Epithelial cell of proximal tubule (primary cell): ENCODE measurements at places on chromosomes 4 and X. TPM values are rescaled to one million over a fixed set of nuclear protein-coding genes. Genes with fewer than 3 reads are reported as not detected.

DNA sequence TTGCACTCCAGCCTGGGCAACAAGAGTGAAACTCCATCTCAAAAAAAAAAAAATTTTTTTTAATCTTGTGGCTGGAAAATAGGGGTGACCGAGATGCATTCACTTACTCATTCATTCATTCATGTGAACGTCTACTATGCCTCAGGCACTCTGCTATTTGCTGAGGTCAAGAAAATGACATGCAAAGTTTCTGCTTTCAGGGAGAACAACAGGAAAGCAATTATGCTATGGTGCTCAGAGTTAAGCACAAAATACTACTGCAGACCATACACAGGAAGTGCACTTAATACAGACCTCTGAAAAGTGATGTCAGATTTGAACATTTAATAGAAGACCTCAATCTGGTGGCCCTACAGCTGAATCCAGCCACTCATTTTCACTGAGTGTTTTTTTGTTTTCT lies 59.6 kb upstream of the DUSP21 start:
- no peak for DNase-seq

DNA sequence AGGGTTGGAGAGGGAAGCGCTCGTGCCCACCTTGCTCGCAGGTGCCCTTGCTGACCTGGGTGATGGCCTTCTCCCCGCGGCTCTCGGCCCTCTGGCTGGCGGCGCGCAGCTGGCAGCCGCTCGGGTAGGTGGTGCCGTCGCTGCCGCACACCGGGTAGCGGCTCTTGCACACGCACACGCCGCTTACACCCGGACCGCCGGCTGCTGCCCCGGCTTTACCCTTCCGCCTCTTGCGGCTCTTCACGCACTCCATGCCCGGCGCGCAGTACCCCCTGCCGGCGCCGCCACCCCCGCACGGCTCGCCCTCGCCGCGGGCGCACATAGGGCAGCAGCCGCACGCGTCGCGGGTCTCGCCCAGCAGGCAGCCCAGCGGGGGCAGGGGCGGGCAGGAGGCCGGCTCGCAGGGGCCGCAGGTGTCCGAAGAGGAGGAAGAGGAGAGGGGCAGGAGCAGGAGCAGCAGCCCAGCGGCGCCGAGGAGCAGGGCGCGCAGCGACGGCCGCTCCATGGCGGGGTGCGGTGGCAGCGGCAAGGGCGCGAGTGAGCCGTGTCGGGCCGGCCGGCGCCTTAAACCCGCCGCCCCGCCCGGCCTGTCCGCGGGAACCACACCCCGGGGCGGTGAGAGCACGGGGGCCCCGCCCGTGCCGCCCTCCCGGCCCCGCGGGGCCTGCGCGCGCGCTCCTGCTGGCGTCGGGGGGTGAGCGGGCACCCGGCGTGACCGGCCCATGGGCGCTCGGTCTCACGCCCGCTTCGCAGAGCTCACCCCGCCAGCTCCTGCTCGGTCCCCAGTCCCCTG lies at the start of gene IGFBP7:
IGFBP7 (minus strand) TSS at position 539 of the 793 bp plus-strand sequence; CDS start at position 505, 34 bp downstream.
- no peak for DNase-seq

Gene ABLIM2
- 1.0 TPM in 1 of 2 replicates, not detected in the other for total RNA-seq

Gene CLGN
- 7.7 and 8.1 TPM in 2 replicates for total RNA-seq

Gene ZBTB49
- total RNA-seq, result 1.2 and 3.6 TPM in 2 replicates

Gene FOXR2
- total RNA-seq, result not detected in 2 replicates

DNA sequence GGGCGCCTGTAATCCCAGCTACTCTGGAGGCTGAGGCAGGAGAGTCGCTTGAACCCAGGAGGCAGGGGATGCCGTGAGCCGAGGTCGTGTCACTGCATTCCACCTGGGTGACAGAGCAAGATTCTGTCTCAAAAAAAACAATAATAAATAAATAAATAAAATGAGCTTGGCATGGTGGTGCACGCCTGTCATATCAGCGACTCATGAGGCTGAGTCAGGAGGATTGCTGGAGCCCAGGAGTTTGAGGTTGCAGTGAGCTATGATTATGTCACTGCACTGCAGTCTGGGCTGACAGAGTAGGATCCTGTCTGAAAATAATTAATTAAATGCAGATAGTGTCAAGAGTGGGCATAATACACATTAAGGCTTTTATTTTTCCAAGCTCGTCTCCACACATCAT lies 77.5 kb downstream of the DHRSX start:
- no peak for DNase-seq

DNA sequence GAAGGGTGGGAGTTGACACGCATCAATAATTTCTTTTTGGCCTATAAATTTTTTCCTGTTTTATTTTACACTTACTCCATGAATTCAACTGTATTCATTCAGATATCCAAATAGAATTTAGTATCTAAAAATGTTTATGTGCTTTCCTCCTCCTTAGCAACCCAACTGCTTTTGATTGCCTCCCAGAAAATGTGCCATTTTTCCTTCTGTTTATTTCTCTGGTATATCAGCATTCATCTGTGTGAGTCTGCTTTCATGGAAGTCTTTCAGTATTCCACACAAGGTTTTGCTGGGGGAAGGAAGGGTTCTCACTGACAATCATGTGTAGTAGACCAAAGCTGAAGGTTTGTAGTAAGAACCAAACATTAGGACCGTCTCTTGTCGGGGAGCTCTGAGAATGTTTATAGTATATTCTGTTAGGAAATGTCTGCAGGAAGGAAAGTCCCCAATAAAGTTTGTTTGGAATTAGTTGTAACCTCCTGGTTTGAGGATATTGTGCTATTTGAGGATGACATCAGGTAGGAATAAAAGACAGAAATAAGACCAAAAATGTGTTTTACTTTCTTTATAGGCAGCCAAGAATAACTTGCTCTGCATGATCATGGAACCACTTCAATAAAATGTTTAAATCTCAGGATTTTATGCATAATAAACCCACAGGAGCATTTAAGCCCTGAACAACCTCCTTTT lies 673.6 kb upstream of the INTU start:
- no peak for DNase-seq

DNA sequence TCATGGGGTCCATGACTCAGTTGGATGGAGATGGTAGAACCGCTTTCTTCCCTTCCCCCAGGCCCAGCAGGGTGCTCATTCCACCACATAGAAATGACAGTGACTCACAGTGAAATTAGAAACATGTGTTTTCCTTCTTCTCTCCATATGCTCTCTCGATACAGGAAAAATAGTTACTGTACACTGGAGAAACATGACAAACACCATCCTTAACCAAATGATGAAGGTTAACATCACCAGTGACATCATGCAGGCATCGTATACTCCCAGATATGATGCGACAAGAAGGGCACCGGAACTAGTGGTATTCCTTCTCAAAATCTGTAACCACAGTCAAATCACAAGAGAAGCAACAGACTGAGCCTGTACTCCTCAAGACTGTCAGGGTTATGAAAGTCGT lies 11.7 kb upstream of the RAB40A start:
- DNase-seq, result no peak

- no peak for DNase-seq
Observed at GRCh38 chr4:109957227-109957626, 44.5 kb downstream of the EGF start.
